Memory B cell (primary cell): ENCODE measurements at places on chromosomes 2 and 18.
A peak's percentile ranks its signal among the peaks of the same experiment; 100 is the strongest.

- DNase-seq: no peak
These were observed 470.1 kb downstream of the TMX3 start for GRCh38 chr18:68244786-68245185.

- DNase-seq: no peak
These were observed 124.9 kb downstream of the ARHGAP15 start for GRCh38 chr2:143254110-143254509.

GRCh38 chr2:217792626-217793527 is 209.9 kb downstream of the TNS1 start:
- no peak for DNase-seq

GRCh38 chr2:122273785-122274419 is 518.5 kb downstream of the TSN start:
- no peak for DNase-seq

GRCh38 chr2:114727012-114727411 is 284.6 kb downstream of the DPP10 start:
- DNase-seq: no peak

DNA sequence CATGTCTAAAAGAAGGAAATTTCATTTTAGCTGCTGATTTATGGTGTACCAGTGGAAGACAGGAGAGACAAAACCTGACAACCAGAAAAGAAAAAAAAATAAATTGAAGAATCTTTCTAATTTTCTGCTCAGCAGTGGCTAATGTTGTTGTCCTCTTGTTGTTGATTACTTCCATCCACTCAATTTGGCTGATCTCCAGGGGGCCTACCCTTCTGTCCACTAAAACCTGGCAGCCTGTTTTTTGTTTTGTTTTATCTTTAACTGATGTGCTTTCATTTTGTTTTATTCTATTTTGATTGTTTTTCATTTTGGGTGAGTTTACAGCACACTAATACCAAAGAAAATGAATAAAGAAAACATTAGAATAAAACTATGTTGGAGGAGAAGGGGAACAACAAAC is 27.4 kb downstream of the TFPI start:
- no peak for DNase-seq

- peak; percentile 98 for DNase-seq
These were observed at the start of gene PNO1 for GRCh38 chr2:68157402-68158133. Gene PNO1, plus strand, starts transcription at chr2:68157888. Its CDS starts 47 bp downstream, at chr2:68157935.

- no peak for DNase-seq
These were observed 469.3 kb upstream of the MEX3C start for GRCh38 chr18:51666763-51667191.

DNA sequence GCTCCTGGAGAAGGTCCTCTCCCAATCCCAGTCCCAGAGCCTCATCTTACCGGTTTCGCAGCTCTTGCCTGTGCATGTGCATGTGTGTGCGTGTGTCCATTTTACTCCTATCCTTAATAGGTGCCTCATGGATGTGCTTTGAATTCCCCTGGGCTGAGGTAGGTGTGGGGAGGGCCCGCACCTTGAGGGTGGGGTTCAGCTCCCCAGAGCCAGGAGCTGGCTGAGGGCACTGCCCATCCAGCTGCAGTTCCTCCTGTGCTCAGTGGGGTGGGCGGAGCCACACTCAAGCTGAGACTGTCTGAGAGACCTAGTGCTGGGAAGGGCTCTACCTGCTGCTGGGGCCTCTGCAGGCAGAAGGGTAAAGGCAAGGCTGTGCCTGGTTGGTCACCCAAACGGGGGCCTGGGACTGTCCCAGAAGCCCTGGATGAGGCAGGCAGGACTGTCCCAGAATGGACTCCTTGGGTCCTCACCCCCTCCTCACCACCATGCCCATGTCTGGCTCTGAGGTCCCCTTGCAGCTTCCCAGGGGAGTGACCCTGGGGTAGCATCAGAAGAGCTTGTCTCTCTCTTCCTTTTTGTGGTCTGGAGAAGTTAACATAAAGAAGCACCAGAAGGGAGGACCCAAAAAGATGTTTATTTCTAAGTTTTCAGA is 8.9 kb downstream of the GDF7 start:
- DNase-seq: peak; percentile 70

- DNase-seq: no peak
These were observed 21.3 kb upstream of the FAM117B start for GRCh38 chr2:202613479-202613878.

- no peak for DNase-seq
These were observed 182.7 kb downstream of the MC4R start for GRCh38 chr18:60189856-60190255.

DNA sequence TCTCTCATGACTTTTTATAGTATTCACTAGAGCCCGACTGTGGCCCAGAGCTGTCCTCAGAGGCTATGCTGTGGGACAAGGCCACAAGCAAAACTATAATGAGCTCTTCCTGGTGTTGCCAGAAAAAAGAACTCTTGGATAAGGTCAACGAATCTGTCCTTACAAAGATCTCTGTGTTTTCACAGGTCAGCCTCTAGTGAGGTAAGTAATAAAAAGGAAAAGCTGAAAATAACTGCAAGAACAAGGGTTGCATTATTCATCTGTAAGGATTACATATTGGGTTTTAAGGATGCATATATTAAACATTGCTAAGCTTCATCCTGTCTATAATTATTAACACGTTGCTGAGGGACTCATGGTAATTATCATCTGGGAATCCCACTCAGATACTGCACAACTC is 62.8 kb upstream of the ATL2 start:
- DNase-seq: no peak

DNA sequence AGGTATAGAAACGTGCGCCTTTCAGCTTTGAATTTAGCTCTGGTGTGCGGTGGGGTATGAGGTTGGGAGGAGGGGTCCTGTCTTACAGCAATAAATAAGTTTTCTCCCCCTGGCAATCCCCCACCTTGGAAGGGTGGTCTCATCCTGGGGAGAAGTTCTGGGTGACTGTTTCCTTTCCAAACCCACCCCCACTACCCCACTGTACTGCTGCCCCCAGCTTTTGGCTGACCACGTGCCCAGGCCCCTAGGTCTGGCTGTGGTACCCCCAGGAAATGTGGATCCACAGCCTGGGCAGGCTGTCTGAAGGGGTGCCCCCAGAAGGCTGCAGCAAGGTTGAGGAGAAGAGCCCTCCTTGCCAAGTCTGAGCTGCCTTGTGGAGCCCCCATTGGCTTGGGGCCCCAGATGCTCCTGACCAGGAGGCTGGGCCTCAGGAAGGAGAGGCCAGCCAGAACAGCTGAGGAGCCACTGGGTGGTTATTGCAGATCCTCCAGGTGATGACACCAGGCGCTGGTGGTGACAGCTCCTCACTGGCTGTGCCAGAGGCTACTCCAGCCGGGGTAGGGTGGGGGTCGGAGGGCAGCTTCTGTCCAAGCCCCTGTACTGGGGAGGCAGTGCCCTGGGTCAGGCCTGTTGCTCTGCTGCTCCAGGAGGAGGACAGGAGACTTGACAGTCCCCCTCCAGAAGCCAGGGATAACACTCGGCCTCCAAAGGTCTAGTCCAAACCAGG is 24.2 kb downstream of the CCT7 start:
- no peak for DNase-seq

DNA sequence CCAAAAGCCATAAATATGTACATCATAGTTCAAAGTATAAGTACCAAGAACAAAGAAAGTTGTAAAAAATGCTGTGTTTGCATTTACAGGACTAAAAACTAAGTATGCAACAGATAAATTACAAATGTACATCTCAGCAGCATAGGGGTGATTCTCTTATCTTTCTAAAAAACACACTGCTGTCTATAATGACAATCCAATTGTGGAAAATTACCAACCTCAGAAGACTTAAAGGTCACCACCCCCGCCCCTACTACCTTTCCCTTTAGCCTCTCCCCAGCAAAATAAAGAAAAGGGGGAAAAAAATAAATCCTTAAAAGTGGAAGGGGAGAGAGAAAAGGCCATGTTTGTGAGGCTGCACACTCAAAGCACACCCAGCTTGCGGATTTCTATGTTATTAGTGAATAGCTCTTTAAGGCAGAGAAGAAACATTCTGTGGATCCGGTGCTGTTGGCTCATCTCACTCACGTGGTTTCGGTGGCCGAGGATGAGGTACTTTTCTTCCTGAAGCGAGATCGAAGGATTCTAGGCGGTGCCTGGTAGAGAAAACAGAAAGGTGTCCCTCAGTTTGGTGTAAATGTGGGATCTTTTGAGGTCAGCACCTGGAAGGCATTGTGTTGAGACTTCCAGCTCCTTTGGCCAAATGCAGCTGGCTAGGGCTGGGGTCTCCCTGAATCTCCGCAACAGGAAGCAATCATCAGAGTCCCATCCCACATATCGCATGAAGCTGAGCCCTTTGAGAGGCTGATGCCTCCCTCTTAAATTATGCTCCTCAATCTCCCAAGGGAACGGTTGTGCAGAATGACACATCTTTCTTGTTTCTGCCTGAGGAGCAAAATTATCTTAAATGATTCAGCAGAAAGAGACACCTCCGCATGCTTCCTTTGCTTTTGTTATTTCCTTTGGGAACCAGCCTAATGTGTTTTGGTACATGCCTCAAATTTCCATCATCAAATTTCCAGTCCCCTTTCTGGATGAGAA is 17.6 kb downstream of the MRPL35 start:
- DNase-seq: no peak

- no peak for DNase-seq
These were observed 31.1 kb downstream of the DOK1 start for GRCh38 chr2:74585406-74586185.

DNA sequence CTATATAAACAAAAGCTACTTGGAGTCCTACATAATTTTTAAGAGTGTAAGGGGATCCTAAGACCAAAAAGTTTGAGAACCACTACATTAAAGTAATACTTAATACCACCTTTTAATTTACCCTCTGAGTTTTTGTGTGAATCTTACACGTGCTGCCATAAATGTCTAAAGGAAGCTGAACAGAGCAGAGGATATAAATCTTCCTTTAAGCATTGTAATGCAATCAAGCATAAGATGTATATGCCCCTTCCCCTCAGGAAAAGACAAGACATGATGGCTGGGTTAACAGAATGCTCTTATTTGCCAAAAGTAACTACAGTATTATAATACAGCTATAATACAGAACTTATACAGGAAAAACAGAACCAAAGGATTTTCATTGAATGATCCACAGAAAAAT is 2.9 kb downstream of the ESCO1 start:
- no peak for DNase-seq

DNA sequence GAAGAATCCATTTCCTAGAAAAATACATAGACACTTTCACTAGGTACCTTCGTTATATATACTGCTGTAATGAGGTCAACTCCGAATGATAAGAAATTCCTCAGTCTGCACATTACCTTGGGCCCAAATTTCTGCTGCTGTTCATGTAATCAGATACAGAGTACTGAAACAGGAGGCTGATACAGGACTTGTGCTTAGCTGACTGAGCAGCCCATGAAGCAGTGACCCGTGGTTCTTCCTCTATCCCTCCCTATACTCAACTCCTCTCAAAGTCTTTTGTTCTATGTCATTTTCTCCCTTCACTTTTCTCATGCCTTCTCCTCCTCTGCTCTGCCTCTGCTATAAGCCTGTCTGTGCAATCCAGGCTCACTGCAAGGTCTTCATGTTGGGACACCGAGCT is 57.5 kb upstream of the ST8SIA5 start:
- no peak for DNase-seq

GRCh38 chr18:13641551-13642439 is 84.6 kb downstream of the FAM210A start:
- no peak for DNase-seq

GRCh38 chr2:60858897-60859311 is 22.5 kb upstream of the REL start:
- no peak for DNase-seq

GRCh38 chr2:101679801-101680487 is 17.6 kb upstream of the MAP4K4 start:
- no peak for DNase-seq

- no peak for DNase-seq
These were observed 855.2 kb upstream of the ID2 start for GRCh38 chr2:7826656-7827055.
